Muscle of back (tissue), 13 donors: ENCODE measurements at places on chromosomes 1 and 21. TPM values are rescaled to one million over a fixed set of nuclear protein-coding genes. Genes with fewer than 3 reads are reported as not detected.

OLIG2 gene
- not detected for polyA plus RNA-seq

CELA2A gene
- 0.20 TPM for polyA plus RNA-seq

TMEM269 gene
- 0.78 TPM for polyA plus RNA-seq

SELP gene
- polyA plus RNA-seq, result 1.7 TPM

RHD gene
- 0.20 TPM for polyA plus RNA-seq

UBAP2L gene
- polyA plus RNA-seq, result 131 TPM

ADCY10 gene
- polyA plus RNA-seq, result 0.07 TPM

ASPM gene
- polyA plus RNA-seq, result 11.6 TPM

ADAM30 gene
- polyA plus RNA-seq, result not detected

PLA2G2C gene
- not detected for polyA plus RNA-seq

TMEM54 gene
- 7.3 TPM for polyA plus RNA-seq

DCST1 gene
- polyA plus RNA-seq, result 0.09 TPM

CELA3A gene
- polyA plus RNA-seq, result 0.30 TPM

GPR3 gene
- polyA plus RNA-seq, result 0.60 TPM

C1QB gene
- 21.0 TPM for polyA plus RNA-seq

CENPL gene
- polyA plus RNA-seq, result 6.8 TPM

CD164L2 gene
- polyA plus RNA-seq, result not detected

CDA gene
- polyA plus RNA-seq, result 1.1 TPM

KLF17 gene
- polyA plus RNA-seq, result 0.35 TPM

TRIM45 gene
- 16.6 TPM for polyA plus RNA-seq

CAMSAP2 gene
- polyA plus RNA-seq, result 22.4 TPM

MPC2 gene
- polyA plus RNA-seq, result 69.4 TPM
